ENCODE measurements at places on chromosomes 12 and 14. TPM values are rescaled to one million over a fixed set of nuclear protein-coding genes. Genes with fewer than 3 reads are reported as not detected.

The PMCH gene
- 0.91 TPM for polyA plus RNA-seq

The CLEC4D gene
- polyA plus RNA-seq = 0.43 TPM

The C12orf54 gene
- 0.60 TPM for polyA plus RNA-seq

The WIF1 gene
- 1.8 TPM for polyA plus RNA-seq

The LRRK2 gene
- 26.7 TPM for polyA plus RNA-seq

The CLEC9A gene
- 0.76 TPM for polyA plus RNA-seq

The CHPT1 gene
- polyA plus RNA-seq = 40.4 TPM

The NPAS3 gene
- polyA plus RNA-seq = 8.7 TPM

The P2RX2 gene
- 1.7 TPM for polyA plus RNA-seq

The TAS2R31 gene
- 2.2 TPM for polyA plus RNA-seq

DNA sequence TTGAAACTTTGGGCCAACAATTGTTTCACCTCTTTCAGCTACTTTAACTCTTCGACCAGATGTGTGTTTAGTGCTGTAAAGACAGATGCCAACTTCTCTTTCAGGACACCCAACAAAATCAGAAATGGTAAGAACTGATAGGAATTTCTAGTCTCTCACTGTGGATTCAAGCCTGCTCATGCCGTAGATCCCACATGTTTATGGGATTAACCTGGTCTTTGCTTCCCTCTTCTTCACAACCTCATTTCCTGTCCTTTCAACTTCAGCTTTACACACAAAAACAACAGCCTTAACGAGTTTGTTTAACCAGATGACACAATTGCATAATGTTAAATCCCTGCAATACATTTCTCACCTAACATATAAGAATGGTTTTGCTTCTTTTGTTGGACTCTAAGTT lies 1031.9 kb upstream of the LRFN5 start:
- DNase-seq = no peak

DNA sequence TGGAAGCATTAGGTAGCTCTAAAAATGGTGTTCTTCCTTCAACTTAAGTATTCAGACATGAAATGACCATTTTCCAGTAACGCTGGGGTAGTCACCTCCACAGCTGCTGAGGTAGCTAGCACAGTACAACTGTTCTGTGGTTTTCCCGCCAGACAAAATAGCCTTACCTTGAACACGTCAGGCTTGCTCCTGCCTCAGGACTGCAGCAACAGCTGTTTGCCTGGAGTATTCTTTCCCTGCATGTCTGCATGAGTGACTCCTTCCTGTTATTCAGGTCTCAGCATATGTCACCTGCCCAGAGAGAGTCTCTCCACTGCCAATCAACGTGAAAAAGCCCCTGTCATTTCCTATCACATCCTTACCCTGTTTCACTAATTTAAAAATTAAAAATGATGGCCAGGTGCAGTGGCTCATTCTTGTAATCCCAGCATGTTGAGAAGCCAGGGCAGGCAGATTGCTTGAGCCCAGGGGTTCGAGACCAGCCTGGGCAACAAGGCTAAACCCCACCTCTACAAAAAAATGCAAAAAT lies 37.9 kb downstream of the WDR89 start:
- no peak for DNase-seq

- no peak for DNase-seq
Observed at GRCh38 chr14:61231810-61232209, 49.3 kb downstream of the TMEM30B start.

DNA sequence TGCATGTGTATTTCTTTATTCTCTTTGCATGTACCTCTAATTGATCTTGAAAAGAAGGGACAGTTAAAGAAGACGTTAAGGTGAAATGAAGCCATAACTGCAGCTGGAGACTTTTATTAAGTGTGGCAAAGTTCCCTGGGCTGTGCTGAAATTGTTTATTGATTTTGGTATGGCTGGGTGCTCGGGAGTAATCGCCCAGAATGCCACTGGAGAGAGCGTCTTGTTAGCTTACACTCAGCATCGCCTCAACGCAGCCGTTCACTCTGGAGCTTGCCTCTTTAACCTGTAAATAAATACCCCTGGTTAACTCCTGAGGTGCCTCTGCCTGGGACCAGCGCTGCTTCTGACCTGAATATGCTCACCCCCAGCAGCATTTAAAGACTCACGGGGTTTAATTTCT lies 98.6 kb downstream of the GPATCH2L start:
- DNase-seq = no peak

- DNase-seq = no peak
Observed at GRCh38 chr12:66799551-66799950, 120.7 kb upstream of the GRIP1 start.

DNA sequence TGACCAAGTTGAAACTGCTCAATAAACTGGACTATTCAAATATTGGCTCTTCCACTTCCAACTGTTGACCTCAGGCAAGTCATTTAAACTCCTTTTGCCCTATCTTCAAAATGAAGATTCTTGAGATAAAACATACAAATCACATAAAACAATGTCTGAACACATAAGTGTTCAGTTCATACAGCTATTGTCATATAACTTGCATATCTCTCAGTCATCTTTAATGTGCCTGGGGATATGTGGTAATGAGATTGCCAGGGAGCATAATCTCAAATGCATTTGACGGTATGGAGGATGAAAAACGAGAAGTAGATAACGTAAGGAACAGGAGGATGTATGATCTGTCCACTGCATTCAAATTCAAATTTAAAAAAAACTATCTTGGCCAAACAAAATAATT lies 237.0 kb upstream of the DIO2 start:
- DNase-seq = no peak

DNA sequence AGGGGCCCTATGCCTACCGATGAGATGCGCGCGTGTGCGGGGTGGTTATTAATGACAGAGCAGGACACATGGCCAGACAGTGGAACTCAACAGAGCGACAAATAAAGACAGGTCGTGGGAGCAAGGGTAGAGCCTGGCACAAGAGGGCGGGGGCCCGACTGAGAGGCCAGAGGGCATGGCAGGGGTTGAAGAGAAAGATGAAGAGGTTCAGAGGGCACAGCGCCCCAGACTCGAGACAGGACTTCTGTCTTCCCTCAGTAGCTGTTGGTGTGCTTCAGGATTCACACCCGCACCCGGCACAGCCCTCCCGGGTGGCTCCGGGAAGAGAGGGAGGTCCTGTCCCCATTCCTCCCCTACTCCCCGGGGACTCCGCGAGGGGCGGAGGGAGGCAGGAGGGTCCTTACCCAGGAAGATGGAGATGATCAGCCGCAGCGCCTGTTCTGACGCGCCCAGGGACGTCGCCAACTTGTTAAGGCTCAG lies 366 bp downstream of the LPCAT3 start:
- no peak for DNase-seq

DNA sequence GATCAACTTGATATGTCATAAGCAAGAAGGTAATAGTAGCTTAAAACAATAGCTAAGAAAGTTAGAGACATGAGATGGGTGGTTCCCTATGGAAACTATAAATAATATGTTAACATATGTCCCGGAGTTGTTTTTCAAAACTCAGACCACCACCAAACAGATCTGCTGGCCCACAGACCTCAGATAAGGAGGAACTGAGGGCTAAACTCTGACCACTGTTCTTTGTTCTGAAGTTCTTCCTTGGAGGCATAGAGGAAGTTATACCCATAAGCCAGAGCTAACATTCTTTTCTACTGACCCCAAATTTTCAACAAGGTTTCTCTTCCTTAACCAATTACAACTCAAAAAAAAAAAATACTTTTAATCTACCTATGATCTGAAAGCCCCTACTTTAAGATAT lies 156.1 kb upstream of the FSCB start:
- no peak for DNase-seq

GRCh38 chr14:73795974-73796373 lies 55.7 kb upstream of the PTGR2 start:
- DNase-seq = no peak

- DNase-seq = no peak
Observed at GRCh38 chr12:67917811-67918210, 71.4 kb upstream of the IFNG-AS1 start.

DNA sequence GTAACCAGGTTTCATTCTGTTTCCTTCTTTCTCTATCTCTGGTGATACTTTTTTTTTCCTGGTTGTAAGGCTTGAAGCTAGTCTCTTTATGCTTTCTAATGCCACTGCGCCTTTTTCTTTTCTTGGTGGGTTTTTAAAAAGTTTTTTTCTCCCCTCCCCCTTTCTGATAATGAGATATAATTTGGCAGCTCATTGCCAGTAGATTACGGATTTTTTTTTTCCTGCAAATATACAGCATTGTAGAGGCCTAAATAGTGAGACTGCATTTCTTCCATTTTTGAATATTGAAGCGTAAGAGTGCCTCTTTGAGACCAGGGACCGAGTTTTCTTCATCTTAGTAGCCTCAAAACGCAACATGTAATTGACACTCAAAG lies 1.1 kb downstream of the PAPOLA start:
- DNase-seq = no peak

- no peak for DNase-seq
Observed at GRCh38 chr14:85281921-85282320, 248.0 kb upstream of the FLRT2 start.

- no peak for DNase-seq
Observed at GRCh38 chr14:103019826-103020225, 37.5 kb downstream of the CDC42BPB start.

DNA sequence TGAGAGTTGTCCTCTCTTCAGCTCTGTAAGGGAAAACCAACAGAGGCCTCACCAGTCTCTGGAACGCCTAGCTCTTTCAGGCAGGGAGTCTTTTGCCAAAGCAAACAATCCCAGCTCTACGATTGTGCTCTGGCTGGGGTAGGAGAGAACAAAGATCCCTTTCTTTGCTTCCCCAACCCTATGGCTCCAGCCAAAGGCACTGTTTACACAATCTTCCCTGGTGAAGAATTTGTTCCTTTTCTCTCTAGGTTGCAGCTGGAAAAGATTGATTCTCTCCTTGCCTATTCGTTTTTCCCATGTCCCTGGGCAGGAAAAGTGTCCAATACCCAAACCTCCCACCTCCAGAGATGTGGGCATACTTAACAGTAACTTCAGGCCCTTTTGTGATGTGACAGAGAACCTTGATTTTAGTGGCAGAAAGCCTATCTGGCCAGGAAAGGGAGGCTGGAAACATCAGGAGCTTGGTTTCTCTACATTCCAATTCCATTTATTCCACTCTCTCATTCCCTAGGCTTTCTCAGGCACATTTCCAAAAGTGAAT lies 16.8 kb downstream of the ATP5MC2 start:
- peak; percentile 32 for DNase-seq

DNA sequence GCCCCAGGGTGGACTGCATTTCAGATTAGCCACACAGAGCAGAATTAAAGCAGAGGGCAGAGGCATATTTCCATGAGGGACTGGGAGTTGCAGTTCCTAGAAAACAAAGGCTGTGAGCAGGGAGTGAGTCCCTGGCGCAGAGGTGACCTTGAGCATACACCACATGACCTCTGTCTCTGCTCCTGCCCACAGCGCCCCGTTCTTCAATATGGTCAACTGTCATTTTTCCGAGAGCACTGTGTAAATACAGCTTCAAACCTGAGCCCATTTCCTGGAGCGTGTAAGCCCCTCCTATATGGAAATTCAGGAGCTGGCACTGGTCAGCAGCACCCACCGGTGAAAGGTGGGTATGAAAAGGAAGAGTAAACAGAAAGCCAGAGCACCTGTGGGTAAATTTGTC lies 192.2 kb upstream of the PELI2 start:
- no peak for DNase-seq

DNA sequence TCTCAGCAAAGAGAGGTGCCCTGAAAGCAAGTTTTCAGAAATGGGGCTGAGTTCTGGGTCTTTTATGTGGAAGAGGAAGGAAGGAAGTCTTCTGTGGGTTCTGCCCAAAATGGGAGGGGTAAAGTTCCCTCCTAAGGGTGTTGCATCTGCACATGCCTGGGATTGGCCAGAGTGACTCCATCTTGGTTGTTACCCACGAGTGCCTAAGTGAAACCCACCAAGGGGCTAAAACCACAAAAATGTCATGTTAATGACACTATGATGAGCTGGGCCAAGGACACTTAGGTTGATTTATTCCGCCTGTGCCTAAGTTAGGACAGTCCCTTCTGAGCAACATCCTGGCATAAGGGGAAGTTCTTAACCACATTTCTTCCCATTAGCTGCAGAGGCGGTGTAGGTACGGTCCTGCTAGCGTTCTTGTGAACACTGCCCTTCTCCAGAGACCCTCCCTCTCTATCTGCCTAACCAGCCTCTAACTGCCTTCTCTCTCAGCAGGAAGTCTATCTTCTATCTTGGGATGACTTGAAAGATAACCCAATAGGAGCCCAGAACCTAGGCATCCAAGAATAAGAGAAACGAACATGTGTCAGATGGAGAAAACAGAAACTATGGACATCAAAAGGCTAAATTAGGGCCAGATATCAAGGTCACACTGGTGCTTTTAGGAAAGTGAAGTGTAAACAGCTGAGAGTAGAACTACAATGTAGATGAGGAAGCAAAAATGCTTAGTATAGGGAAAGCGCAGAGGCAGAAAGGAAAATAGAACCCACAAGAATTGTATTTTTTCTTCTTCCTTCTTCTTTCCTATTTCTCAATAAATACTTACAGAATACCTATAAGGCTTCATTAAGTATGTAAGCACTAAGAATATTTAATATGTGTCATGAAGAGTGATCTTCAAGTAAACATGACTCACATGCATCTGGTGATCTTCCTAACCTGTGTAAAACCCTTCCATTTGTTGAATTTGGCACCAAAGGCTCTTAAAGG lies 104.2 kb upstream of the AMN1 start:
- DNase-seq = no peak

GRCh38 chr12:4874671-4875070 lies 35.0 kb upstream of the KCNA1 start:
- DNase-seq = no peak

DNA sequence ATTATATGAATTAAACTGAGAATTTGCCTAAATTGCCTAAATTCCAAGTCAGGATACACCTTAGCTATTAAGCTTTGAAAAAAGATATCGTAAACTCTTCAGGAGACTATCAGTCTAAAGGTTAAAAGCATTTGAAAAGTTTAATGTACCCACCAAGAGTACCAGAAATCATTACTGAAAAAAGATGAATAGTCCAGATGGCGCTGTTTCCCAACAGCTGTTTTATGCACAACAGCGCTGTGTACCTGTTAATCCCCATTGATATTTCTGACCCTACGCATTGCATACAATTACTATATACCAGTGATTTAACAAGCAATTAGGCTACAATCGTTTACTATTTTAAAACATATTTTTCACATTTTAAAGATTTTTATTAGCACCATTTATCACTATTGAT lies 185.0 kb downstream of the PLCZ1 start:
- no peak for DNase-seq

DNA sequence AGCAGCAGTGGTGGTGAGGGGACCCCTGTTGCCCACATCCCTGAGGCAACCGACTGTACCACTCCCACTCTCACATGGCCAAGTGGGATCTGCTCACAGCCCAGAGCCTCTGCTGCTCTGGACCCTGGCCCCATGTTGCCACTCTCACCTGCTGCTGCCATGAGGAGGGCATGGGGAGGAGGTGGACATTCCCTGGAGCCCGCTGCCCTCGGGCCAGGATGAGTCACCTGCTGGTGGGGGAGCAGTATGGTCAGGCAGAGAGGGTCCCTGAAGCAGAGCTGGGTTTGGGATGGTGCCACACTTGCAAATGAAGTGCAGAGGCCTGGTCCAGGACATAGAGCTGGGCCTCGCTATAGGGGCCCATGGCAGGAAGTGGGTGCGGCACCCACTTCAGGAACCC lies 26.1 kb downstream of the SDR9C7 start:
- DNase-seq = no peak

- DNase-seq = no peak
Observed at GRCh38 chr14:68703093-68703492, 89.8 kb downstream of the ZFP36L1 start.
